Left renal cortex interstitium (tissue), 4 donors: ENCODE measurements at places on chromosomes 7 and 10. TPM values are rescaled to one million over a fixed set of nuclear protein-coding genes. Genes with fewer than 3 reads are reported as not detected.

Gene FANK1
- polyA plus RNA-seq = 10.7 TPM

Gene SYT15B
- 2.8 TPM for polyA plus RNA-seq

Gene COL17A1
- polyA plus RNA-seq = 0.30 TPM

Gene GAD2
- polyA plus RNA-seq = 1.5 TPM

Gene BZW2
- polyA plus RNA-seq = 78.3 TPM

Gene MBL2
- not detected for polyA plus RNA-seq

Gene GARS1
- polyA plus RNA-seq = 90.5 TPM

Gene TAS2R3
- 2.2 TPM for polyA plus RNA-seq

Gene PRKAR2B
- polyA plus RNA-seq = 37.7 TPM

Gene DPP6
- 60.4 TPM for polyA plus RNA-seq

Gene SPDYE16
- 1.3 TPM for polyA plus RNA-seq
